ENCODE measurements at places on chromosomes 13 and 19.
A peak's percentile ranks its signal among the peaks of the same experiment; 100 is the strongest.

- DNase-seq = no peak
Measured at GRCh38 chr13:20192158-20192835, 441 bp downstream of the GJB2 start.

DNA sequence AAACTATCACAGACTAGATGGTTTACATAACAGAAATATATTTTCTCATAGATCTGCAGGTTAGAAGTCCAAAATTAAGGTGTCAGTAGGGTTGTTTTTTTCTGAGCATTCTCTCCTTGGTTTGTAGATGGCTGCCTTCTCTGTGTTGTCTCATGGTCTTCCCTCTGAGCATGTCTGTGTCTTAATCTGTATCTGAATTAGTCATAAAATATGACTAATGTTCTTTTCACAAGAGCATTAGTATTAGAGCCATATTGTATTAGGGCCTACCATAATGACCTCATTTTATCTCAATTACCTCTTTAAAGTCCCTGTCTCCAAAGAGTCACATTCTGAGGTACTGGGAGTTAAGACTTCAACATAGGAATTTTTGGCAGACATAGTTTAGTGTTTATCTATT, 77.2 kb upstream of the OBI1 start:
- DNase-seq = no peak

DNA sequence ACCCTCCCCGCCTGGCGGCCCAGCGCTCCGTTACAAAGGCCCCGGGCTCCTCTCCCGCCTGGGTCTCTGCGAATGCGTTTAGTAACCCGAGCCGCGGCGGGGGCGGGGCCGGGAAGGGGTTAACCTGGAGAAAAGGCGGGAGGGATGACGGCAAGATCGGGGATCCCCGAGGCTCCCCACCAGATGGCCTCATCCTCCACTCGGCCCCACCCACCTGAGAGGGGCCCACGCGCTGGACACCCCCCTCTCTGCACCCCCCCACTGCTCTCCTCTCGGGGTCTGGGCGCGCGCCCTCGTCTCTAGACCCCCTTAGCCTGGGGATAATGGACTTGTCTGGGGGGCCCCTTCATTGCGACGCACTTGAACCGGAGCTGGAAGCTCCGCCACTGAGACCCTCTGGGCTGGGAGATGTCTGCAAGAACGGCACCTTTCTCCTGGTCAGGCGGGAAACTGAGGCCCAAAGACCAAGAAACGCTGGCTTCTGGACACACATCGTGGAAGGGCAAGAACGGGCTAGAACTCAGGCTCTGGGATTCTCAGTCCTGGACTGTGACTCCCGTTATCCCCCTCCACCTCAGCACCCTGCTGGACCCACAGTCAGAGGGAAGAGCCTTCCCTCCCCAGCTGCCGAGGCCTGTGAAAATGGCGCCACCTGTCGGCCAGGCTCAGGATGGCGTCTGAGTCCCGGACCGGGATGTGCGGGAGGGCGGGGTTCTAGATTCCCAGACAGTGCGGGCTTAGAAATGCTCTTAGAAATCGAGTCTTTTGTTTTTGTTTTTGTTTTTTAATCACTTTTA, 2.9 kb upstream of the LTBP4 start:
- peak; percentile 85 for DNase-seq

- DNase-seq = no peak
Measured at GRCh38 chr13:75461314-75461713, 20.7 kb downstream of the TBC1D4 start.

GRCh38 chr13:33318744-33319143, 33.2 kb upstream of the STARD13 start:
- no peak for DNase-seq

GRCh38 chr13:78098249-78098648, 179.6 kb upstream of the EDNRB start:
- DNase-seq = no peak

DNA sequence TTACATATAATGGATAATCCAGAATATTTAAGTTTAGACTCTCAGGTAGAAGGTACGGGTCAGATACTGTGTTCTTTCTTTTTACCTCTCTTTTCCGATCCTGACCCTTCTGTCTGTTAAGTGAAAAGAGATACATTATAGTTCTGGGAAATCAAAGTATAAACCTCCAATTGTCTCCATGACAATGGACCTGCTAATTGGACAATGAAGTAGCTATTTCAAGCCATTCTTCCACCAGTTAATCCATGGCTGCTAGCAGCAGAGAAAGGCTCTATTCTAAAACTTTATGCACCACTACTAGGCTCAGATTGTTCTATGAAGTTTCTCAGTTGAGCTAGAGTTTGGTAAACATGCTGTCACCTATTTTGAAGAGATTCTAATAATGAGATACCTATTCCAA, 8.3 kb upstream of the NBEA start:
- DNase-seq = no peak

- no peak for DNase-seq
Measured at GRCh38 chr13:40874138-40874779, 84.8 kb downstream of the SLC25A15 start.

GRCh38 chr19:17557466-17557865, 2.0 kb downstream of the COLGALT1 start:
- DNase-seq = no peak

- no peak for DNase-seq
Measured at GRCh38 chr13:24076109-24076508, 84.4 kb upstream of the SPATA13 start.

DNA sequence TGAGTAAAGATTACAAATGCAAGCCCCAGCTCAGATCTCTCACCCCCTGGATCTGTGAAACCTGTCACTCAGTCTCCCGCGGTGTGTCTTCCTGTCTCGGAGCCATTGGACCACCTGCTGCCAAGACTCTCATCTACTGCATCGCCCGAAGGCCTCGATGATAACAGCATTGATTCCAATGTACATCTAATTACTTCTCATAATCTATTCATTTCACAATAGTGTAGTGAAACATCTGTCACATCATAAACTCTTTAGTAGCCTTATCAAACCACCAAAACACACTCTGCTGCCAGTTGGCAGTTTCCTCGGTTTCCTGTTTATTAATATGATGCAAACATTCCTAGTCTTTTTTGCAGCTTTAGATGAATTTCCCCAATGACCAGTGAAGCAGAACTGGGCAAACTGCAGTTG, 220.3 kb downstream of the POU4F1 start:
- no peak for DNase-seq

Measured in fibroblast of skin of back (primary cell).